ENCODE measurements at places on chromosomes 11 and 22.

- DNase-seq: no peak
These were observed 86.6 kb downstream of the DGCR2 start for GRCh38 chr22:19035474-19036228.

- DNase-seq: no peak
These were observed 2.5 kb downstream of the TALDO1 start for GRCh38 chr11:749731-750130.

DNA sequence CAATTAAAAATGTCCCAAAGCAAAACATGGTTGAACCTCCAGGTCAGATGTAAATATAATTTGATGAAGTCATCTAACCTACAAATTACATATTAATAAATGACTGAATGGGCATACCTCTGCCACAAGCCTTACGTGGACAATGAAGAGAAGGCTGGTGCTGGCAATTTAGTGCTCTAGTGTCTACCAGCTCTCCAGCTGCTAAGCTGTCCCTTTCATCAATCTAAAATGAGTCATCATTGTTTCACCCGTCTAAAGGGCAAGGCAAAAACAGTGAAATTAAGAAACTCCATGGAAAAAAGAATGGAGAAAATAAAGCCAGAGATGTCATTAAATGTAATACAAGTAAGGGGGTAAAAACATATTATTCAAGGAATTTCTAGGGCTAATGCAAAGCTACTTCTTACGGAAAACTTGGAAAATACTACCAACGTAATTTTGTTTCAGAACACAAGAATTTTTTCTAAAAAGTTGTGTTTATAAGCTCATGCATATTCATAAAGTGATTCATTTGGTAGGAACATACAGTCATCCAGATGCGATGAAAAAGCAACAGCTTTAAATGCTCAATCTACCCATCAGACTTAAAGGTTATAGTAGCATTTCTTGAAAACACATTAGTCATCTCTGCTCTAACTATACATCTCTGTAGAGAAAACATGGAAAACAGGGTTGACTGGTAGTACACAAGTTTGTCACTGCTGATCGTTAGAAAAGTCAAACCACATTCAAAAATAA lies 71.5 kb downstream of the SIK3 start:
- no peak for DNase-seq

DNA sequence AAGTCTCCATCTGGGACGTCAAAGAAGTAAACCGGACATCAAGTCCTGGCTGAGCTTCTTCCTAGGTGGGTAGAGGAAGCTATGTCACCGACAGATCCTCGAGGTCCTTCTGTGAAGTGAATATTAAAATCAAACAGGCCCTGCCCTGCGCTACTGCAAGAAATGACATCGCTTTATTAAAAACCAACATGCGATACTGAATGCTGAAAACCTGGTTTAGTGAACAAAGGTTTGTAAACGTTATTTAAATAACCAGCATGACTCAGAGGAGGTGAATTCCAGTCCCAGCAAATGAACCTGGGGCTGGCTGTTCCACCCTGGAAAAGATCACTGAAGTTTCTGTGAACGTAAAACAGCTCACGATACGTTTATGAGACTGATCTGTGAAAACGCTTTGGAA lies 645 bp downstream of the RTCB start:
- no peak for DNase-seq

- DNase-seq: no peak
These were observed 14.3 kb downstream of the POLR2F start for GRCh38 chr22:37967637-37968451.

DNA sequence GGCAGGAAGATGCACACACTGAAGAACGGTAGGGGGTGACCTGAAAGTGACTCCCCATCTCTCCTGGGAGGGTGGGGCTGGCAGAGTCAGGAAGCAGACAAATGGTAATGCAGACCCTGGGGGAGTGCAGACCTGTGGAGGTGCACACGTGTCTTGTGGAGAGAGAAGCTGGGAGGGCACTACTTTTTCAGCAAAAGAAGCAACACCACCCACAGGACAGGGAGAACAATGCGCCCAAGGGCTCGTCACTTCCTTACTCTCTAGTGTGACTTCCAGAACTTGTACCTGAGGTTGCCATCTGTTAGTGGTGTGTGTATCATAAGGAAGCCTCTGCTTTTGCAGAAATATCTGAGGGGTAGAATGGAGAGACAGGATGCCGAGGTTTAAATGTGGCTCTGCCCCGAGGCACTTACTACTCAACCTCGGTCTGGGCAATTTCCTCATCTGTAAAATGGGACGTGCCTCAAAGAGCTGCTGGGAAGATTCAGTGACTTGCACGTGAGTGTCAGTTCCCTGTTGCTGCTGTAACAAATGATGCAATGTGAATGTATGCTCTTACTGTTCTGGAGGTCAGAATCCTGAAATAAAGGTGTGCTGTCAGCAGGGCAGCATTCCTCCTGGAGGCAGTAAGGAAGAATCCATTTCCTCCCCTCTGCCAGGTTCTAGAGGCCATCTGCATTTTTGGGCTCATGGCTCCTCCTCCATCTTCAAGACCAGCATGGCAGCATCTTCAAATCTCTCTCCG lies 323.4 kb downstream of the SHANK2 start:
- no peak for DNase-seq

GRCh38 chr11:60756307-60757032 lies at the start of gene MS4A15:
TSS of gene MS4A15 (plus strand) at chr11:60756867. CDS start at chr11:60763734, 6,867 bp downstream.
- DNase-seq: no peak

DNA sequence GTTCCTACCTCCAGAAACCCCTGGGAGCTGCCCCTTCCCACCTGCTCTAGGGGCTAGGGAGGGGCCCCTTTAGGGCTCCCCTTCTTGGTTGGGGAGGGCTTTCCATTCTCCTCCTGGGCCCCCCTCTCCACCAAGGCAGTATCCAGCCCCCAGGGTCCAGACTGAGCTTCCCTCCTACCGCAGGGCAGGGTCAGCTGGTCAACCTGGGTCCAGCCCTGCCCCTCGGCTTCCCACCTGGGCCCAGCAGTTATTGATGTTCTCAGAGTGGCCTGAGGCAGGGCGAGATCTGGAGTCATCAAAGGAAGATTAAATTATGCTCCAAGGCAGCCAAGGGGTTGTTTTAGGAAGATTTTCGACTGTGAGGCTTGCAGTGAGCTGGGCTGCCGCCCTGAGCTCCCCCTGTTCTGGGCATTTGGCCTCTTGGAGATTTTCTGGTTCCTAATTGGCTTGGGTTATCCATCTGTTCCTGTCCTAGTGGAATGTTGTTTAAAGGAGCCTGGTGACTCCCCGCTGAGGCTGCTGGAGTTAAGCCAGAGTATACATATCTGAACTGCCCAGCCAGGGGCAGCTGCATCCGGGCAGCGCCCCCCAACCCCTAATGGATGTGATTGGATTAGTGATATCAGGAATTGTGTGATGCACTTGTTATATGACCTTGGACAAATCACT lies 1.8 kb upstream of the SLC22A8 start:
- DNase-seq: no peak

DNA sequence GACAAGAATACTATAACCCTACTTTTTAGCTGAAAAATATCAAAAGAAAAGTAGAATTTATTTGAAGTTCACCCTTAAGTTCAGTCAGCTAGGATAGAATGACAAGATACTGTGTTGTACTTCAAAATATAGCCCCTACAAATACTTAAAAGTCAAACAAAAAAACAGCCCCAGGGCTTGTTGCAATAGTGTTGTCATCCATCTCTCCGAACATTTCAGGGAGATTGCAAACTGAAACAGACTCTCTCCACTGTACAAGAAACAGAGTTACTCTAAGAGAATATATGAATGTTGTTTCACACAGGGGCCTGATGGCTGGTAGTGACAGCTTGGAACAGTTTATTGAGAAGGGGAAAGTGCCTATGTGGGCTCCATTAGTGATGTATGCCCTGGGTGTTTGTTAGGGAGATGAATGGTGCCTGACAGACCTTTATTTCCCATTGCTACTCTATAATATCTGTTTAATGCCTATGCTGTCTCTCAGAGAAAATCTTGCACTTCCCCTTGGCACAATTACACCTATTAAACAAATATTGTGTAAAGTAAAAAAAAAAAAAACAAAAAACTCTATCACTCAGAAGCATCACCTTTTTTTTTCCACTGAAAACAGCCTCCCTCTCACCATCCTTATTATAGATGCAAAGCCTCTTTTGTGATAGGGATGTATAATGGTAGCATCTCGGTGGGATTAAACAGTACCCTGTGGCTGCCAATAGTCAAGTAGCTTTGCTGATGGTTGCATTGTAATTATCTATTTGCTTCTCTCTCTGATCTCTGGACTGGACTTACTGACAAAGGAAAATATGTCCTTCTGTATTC lies 506.3 kb upstream of the LUZP2 start:
- DNase-seq: no peak

DNA sequence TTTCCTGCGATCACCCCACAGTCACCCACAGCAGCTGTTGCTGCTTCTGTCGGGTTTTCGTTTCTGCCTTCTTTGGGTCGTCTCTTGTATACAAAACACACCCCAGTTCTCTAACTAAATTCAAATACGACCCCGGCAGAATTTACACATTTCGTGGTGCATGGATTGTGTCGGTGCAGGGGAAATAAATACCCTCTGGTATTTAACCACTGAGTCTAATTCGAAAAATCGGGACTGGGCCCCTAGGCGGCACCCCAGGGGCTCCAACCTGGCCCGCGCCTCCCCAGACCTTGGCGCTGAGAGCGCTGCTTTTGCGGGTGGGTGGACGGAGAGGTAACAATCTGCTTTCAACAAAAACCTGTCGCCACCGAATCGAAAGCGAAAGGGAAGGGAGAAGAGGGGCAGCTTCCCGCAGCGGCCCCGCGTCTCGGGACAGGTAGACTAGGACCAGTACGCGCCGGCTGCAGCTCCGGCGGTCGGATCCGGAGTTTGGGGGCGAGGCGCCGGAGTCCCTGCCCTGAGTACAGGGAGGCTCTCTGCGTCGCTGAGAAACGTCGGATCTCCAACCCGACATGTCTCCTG lies 4.4 kb downstream of the ALX4 start:
- no peak for DNase-seq

DNA sequence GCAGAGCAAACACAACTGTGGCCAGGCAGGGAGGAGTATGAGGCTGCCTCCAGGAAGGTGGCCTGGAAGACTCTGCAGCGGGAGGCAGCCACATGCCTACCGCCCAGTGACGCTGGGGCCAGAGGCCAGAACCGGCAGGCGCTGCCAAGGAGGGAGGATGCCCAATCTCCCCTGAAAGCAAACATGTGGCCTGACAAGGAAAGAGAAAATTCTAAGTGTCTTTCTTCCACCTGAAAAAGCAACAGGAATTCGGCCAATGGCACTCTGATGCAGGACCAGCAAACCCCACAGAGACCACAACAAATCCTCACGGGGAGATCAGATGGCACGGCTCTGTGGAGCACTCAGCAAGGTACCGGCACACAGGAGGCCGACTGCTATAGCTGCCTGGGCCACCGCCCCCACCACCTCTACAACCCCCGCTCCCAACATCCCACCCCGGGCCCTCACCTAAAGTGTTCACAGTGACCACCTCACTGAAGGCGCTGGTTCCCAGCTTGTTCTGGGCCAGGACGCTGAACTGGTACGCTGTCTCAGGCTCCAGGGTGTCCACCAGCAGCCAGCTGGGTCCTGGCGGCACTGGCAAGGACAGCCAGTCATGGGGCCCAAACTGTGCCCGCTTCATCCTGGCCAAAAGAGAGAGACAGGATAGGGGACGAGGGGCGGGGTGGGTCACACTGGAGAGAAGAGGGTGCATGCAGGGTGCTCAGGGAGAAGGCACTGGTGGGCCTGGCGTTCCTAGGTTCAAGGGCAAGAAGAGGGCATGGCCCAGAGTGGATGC lies 30.1 kb downstream of the IGSF9B start:
- DNase-seq: no peak

- DNase-seq: no peak
These were observed 1448.4 kb downstream of the TBC1D22A start for GRCh38 chr22:48210812-48211211.

GRCh38 chr11:107573438-107573837 lies 7.9 kb upstream of the ALKBH8 start:
- DNase-seq: no peak

- no peak for DNase-seq
These were observed 96.7 kb downstream of the RPS6KA4 start for GRCh38 chr11:64455456-64456261.

DNA sequence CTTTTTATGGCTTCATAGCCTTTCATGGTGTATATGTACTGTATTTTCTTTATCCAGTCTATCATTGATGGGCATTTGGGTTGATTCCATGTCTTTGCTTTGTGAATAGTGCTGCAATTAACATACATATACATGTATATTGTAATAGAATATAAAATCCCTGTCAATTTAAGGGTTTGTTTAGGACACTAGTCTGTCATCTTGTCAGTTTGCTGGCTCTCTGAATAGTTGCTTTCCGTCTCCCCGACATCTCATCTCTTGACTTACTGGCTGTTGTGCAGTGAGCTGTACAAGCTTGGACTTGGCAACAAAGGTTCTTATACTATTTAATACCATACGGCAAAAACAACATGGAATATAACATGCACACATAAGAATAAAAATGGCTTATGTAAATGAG lies 1487.5 kb downstream of the LRRC4C start:
- no peak for DNase-seq

DNA sequence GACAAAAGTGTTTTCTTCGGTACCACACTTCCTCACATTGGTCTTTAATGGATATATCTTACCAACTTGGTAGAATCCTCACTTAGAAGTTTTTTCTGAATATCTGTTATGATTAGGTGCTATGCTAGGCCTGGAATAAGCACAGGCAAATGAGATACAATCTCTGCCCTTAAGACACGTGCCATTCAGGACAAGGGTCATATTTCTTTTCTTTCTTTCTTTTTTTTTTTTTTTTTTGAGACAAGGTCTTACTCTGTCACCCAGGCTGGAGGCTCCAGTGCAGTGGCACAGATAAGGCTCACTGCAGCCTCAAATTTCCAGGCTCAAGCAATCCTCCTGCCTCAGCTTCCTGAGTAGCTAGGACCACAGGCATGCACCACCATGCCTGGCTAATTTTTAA lies 23.0 kb downstream of the WBP2NL start:
- DNase-seq: no peak

GRCh38 chr11:135036488-135037297 lies 624.7 kb upstream of the B3GAT1 start:
- DNase-seq: no peak

- DNase-seq: no peak
These were observed 27.1 kb downstream of the OR10A6 start for GRCh38 chr11:7903940-7904339.

DNA sequence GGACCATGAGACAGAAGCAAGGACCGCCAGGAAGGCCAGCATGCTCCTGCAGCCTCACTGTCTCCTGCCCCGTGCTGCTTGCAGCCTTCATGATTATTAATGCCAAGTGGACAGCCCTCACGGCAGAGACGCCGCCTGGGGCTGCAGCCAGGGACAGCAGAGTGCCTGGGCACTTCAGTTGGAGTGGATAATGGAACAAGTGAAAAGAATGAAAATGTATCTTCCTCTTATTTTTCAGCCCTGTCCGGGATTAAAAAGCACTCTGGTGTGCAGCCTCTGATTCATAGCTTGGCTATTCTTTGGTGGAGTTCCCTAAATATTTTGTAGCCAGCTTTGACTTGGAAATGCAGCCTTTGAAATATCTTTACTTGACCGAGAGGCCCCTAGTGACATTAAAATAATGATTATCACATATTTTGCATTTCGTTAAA lies 1404.2 kb downstream of the BRD1 start:
- no peak for DNase-seq

Measured in cerebellar nuclear complex (tissue), 1 donor.